ENCODE measurements at places on chromosomes 6 and 20. TPM values are rescaled to one million over a fixed set of nuclear protein-coding genes. Genes with fewer than 3 reads are reported as not detected.

The ARMH2 gene
- total RNA-seq, result not detected

The HLA-DQA2 gene
- total RNA-seq, result 4.4 TPM

The RIN2 gene
- 43.1 TPM for total RNA-seq

The SENP6 gene
- total RNA-seq, result 132 TPM
